ENCODE measurements at places on chromosomes 5 and 9.
A peak's percentile ranks its signal among the peaks of the same experiment; 100 is the strongest.

DNA sequence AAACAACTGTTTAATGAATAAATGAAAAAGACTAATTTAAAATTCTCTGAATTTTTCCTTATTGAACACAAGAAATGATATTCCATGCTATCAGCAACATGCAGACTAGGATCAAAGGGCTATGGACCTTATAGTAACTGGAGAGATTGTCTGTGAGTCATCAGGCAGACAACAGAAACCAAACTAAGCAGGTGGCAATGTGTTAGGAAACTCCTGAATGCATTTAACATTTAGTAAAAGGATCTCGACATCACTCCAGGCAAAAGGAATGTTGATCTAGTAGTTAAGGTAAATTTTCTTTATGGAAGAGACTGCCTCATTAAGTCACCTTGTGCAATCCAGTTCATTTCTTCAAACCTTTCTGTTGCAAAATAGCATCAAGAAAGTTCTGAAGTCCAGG is 58.4 kb downstream of the ARL15 start:
- DNase-seq = no peak

DNA sequence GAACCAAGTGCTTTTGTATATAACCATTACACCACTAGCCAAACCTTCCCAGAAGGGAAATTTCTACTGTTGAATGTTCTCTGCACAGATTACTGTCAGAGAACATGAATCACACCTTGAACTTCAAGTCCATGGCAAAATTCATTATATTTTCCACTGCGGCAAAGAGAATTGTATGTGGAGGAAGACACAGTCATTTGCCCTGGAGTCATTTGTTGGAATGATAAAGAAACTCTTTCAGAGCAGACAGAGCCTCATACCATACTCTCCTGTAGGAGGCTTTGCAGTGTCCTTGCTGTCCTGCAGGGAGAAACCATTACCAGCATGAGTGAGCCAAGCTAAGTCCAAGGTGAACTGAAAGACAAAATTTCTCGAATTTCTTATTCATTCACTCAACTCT is 369.0 kb downstream of the ARHGEF28 start:
- DNase-seq = no peak

DNA sequence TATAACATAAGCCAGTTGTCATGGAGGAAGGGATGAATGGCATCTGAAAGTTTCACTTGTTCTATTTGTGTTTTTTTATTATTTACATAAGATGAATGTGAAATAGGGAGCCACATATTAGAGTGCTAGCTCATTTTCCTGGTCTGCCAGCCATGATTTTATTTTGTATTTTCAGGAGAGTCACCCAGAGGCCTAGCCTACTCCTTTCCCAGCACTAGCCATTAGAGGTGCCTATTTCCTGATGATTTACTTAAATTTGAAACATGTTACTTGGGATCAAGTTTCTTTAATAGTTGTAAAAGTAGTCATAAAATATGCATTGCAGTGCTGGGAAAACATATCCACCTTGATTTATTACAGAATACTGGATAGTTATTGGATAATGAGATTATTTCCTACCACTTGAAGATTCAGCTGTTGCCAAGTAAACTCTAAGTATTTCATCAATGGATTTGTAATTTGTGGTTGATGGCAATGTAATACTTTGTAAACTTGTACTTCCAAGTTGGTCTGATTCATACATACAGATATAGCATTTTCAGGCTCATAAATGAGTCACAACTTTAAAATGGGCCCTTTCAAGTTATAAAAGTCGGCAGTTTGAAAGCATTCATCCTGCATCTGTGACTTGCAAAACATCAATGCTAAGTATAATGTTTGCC is 50.8 kb downstream of the KCNN2 start:
- no peak for DNase-seq

DNA sequence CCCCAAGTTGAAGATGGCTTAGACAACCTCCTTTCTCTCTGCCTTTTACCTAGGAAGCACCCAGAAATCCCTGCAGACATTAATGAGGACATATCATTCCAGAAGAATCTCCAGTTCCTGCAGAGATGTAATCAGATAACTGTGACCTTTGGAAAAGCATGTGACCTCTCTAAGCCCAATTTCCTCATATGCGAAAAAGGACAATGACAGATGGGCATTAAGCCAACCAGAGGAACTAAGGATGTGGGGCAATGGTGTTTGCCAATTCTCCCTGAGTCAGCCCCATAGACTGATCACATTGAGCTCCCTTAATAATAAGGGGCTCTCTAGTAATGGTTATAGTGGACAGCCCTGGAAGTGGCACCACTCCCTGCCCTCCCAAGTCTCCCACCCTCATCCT is 10.1 kb upstream of the FOXI1 start:
- no peak for DNase-seq

- DNase-seq = no peak
These were observed 68.8 kb downstream of the FEM1C start for GRCh38 chr5:115475788-115476187.

DNA sequence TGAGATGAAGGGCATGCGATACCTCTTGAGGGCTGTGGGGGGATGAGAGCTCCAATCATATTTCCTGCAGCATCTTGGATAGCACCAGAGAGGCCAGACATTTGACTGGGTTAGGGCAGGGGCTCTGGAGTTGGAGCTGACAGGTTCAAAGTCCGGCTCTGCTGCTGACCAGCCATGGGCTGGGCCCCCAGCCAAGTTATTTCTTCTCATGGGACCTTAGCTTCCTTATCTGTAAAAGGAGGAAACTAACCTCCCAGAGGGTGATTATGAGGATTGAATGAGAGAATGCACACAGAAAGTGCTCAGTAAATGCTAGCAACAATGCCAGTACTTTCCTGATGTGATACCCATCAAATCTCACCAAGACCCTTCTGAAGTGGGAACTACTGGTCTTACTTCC is 65.2 kb upstream of the SLC25A51 start:
- no peak for DNase-seq

DNA sequence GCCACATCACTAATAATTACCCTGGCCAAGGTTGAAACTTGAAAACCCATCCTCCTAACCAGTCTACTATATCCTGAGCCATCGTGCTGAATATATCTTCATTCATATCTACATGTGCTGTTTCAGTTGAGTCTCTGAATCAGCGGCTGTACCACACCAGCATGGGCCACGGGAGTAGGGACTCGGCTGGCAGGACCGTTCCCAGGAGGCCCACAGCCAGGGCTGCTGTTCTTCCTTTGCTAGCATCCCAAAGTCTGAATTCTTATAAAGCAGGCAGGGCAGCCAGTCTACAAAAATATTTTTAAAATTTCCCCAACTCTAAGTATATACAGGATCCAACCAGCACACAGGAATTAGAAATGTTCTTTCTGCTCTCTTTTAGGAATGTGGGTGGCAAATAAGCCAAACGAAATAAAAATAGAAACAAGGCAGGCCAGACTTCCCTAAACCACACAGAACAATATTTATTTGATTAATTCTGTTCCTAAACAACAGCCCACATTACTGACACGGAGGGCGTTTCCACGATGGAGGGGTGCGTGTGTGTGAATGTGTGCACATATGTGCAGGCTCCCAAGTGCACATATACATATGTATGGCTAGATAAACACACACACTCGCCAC is 42.8 kb upstream of the EQTN start:
- DNase-seq = no peak

DNA sequence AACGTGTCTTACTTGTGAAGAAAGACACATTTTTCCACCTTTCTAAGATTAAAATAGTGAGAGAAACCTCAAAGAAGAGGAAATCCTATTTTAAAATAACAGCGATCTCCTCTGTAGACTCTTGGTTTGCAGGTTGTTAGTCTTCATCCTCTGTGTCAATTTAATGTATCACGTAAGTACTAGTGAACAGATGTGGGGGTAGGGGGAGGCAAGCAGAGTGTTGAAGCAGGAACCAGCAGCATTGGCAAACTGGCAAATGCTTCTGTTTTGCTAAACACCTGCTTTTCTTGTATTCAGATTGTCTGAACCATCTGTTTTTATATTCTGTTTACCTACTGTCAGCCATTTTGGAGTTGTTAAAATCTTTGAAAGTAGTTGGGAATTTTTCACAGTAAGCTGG is 159.3 kb upstream of the TLX3 start:
- DNase-seq = peak; percentile 60

GRCh38 chr9:127011772-127012171 is 97.2 kb downstream of the RALGPS1 start:
- no peak for DNase-seq

DNA sequence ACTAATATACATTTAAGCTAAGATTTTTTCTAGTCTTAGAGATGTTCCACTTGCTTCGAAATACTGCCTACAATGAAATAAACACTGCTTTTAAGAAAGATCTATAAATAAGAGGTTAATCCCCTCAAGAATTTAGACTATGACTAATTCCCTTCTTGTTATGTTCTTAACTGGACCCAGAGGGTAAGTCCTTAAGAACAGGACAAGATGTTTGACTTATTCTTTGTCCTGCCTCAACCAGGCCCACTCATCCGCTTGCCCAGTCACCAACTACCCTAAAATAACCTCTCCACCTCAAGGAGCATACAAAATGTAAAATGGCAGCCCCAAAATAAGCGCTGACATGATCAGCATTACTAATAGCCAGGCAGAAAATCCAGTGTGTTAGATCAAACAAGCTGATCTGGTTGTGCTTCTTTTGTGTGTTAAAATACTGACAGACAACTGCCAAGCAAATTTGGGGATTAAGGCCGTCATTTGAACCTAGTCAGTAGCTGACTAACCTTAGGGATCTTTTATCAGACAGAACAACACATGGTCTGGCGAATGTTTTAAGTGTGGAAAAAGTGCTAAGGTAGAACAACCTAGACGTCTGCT is 93.7 kb upstream of the SMC5 start:
- no peak for DNase-seq

DNA sequence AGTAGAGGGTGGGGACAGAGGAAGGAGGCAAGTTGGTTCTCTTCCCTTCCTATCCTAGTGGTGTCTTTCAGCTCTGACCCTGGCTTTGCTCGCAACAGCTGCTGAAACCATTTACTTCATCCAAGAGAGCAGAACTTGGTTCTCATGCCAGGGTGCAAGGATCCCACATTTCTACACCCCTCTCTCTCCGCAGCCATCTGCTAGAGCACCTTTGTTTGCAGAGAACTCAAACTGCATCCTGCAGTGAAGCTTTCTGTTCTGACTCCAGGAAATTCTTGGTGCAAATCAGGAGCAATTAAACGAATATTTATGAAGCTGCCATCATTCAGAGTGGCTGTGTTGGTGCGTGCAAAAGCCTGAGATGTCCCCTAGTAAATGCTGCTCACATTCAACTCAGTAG is 31.9 kb downstream of the NEUROG1 start:
- DNase-seq = no peak

GRCh38 chr5:119274767-119275130 is 81.1 kb upstream of the TNFAIP8 start:
- DNase-seq = peak; percentile 30

All from MM.1S (cell line).